ENCODE measurements at places on chromosomes 13 and 19.

- DNase-seq, result peak; percentile 61
These were observed 520 bp downstream of the ZNF787 start for GRCh38 chr19:56120371-56121179.

DNA sequence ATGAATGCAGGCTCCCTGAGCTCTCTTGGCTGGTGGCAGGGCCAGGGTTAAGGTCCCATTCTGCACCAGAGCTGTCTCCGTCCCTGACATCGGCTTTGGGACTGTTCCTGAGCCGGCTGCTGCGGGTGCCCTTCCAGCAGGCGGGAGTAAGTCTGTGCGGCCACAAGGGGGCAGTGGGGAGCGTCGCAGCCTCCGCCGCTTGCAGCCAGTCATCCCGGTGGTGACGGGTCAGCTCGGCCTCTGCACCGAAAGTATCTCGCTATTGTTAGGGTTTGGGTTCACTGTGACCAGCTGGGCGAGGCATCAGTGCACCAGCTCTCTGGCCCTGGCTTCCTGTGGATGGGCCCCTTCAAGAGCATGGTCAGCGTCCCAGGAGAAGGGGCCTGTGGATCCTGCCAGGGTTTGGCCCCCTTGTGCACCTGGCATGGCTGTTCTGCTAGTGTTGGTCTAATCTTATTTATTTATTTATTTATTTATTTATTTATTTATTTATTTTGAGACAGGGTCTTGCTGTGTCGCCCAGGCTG is 15.1 kb downstream of the NDUFB7 start:
- DNase-seq, result peak; percentile 51

DNA sequence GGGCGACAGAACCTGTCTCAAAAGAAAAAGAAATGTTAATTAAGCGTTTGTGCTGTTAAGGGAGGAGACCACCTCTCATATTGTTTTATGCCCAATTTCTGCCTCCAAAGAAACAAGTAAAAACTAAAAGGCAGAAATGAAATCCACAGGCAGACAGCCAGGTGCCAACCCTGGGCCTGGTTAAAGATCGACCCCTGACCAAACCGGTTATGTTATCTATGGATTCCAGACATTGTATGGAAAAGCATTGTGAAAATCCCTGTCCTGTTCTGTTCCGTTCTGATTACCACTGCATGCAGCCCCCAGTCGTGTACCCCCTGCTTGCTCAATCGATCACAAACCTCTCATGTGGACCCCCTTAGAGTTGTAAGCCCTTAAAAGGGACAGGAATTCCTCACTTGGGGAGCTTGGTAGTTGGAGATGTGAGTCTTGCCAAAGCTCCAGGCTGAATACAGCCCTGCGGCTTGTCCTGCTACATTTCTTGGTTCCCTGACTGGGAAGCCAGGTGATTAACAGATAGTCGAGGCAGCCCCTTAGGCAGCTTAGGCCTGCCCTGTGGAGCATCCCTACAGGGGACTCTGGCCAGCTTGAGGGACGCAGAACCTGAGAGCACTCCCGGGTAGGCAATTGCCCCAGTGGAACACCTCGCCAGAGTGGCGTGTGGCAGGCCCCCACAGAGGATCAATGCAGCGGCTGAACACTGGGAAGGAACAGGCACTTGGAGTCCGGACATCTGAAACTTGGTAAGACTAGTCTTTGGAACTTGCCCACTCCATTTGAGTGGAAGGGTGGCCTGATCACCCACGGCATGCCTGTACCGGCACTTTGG is 748 bp upstream of the ZNF552 start:
- DNase-seq, result no peak

- DNase-seq, result no peak
These were observed at the start of gene TEX29 for GRCh38 chr13:111319998-111320911. Gene TEX29 (plus strand): TSS chr13:111320642. CDS start chr13:111320891, 249 bp downstream.

- DNase-seq, result no peak
These were observed 10.7 kb downstream of the SIGLEC6 start for GRCh38 chr19:51520728-51521127.

GRCh38 chr19:6220385-6221191 is 59.2 kb downstream of the MLLT1 start:
- no peak for DNase-seq

DNA sequence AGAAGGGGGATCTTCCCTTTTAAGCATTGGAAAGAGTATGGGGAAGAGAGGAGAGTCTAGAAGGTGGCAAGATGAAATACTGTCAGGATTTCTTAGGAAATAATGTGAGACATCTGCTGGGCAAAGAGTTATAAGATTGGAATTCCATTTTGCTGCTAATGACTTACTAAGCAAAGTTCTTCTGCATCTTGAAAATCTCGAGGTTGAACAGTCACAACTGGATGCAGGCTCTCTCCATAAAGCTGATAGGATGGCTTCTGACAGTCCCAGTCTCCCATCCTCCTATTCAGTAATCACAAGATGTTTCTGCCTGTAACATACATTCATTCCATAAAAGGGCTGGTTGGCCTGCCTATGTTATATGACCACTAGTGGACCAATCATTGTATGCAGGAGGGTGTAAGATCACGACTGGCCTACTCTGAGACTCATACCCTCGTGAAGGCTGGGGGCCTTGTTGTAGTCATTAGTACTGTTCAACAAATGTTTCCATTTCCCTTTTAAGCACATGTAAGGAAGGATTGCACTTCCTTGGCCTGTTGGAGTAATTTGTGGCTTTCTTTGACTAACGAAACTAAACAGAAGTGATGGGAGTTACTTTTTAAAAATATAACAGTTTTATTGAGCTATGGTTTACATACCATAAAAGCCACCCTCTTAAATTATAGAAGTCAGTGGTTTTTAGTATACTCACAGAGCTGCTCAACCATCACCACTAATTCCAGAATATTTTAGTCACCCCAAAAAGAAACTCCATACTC is 45.0 kb upstream of the TDRD3 start:
- no peak for DNase-seq

All from stimulated activated CD8-positive, alpha-beta memory T cell treated with anti-CD3 and anti-CD28 coated beads, Interleukin-7, amount 100 ng/mL, for 1 hour (primary cell).